Naive thymus-derived CD8-positive, alpha-beta T cell (primary cell): ENCODE measurements at places on chromosomes 13 and 19.

DNA sequence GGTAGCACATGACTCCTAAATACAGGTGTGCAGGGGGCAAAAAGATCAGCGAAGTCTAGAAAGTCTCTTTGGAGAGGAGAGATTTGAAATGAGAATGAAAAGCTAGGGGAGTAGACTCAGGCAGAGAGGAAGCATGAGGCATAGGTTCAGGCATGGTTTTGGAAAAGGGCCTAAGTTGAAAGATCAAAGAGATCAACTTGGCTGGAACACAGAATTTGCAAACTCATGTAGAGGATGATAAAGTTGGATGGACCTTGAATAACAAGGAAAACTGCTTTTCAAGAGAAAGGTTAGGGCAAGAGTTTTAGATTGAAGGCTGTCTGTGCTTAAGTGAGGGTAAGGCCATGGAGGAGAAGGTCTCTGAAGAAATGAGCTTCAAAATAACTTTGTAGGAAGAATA, 47.4 kb upstream of the UBAC2 start:
- DNase-seq = no peak

DNA sequence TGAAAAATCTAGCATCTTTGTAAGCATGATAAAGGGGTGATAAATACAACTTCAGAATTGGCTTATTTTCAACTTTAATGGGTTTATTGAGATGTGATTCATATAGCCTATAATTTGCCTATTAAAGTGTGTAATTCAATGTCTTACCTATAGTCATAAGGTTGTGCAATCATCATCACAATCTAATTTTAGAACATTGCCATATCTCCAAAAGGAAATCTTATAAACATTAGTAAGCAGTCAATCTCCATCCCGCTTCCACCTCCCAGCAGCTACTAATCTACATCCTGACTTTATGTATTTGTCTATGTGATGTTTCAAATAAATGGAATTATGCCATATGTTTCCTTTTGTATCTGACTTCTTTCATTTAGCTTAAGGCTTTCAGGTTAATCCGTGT, 145.2 kb upstream of the KLHL1 start:
- DNase-seq = no peak

DNA sequence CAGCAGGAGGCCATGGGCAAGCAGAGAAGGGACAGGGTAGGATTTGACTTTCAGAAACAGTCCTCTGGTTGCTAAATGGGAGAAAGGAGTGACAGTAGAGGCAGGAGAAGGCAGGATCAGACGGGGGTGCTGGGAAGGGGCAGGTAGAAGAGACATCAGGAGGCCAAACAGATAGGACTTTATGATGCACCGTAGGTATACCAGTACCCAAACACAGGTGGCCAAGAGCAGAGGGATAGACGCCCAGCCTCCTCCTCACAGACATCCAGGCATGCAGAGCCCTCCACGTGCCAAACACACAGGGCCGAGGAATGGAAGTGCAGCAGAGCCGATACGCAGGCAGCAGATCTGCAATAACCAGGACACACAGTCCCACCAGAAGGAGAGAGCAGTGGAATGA, 1.3 kb upstream of the AXL start:
- DNase-seq = no peak

- DNase-seq = no peak
Observed at GRCh38 chr13:98234348-98234747, 57.3 kb upstream of the RNF113B start.

- DNase-seq = no peak
Observed at GRCh38 chr13:40344270-40345148, 321.9 kb downstream of the FOXO1 start.

DNA sequence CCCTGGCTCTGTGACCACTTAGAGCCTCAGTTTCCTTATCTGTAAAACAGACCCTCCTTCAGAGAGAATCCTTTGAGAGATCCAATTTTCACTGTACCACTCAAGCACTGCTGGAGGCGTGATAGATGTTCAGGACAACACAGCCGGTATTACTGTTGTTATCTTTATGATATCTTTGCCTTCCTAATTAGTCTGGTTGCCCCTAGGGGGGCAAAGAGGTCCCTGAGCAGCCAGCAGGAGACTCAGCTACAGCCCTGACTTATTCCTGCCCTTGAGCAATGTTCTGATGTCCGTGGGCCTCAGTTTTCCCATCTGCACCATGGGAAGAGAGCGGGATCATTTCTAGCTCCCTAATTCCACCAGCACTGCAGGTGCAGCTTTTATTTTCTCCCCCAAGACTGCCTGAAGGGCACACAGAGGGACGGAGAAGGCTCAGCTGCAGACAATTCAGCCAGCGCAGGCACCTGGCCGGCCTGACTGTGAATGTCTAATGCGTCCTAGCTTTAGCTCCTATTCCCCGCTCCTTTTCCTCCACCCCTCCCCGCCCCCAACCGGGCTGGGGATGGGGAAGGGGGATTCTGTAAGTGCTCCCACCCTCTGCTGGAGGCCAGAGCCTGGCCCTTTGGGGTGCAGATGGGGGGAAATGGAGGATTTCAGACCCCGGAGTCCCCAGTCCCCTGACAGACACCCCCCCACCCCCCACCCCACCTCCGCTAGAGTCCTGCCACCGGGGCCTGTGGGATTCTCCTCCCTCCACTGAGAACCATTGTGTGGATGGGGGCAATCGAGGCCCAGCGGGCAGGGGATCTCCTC, 16.2 kb downstream of the TLE5 start:
- no peak for DNase-seq

DNA sequence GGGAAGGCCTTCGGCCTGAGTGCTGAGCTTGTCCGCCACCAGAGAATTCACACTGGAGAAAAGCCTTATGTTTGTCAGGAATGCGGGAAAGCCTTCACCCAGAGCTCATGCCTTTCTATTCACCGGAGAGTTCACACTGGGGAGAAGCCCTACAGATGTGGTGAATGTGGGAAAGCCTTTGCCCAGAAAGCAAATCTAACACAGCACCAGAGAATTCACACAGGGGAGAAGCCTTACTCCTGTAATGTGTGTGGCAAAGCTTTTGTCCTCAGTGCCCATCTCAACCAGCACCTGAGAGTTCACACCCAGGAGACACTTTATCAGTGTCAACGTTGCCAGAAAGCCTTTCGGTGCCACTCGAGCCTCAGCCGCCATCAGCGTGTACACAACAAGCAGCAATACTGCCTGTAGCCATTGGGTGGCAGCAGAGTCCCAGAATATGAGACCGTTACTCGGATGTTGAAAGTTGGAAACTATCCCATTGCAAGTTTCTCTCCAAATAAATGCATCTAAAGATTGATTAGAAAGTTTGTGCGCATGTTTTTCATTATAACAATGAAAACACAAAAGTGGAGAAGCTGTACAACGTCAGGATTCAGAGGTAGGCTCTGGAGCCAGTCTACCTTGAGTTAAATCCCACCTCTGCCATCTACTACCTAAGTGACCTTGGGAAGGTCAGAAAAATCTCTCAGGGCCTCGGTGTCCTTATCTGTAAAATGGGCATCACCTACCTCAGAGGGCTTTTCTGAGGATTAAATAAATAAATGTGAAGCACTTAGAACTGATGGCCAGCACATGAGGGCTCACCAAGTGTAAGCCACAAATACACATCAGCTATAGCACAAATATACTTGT, 21.1 kb downstream of the ZNF473 start:
- peak; percentile 62 for DNase-seq

GRCh38 chr13:43243711-43244110, 220.3 kb downstream of the DNAJC15 start:
- DNase-seq = no peak

DNA sequence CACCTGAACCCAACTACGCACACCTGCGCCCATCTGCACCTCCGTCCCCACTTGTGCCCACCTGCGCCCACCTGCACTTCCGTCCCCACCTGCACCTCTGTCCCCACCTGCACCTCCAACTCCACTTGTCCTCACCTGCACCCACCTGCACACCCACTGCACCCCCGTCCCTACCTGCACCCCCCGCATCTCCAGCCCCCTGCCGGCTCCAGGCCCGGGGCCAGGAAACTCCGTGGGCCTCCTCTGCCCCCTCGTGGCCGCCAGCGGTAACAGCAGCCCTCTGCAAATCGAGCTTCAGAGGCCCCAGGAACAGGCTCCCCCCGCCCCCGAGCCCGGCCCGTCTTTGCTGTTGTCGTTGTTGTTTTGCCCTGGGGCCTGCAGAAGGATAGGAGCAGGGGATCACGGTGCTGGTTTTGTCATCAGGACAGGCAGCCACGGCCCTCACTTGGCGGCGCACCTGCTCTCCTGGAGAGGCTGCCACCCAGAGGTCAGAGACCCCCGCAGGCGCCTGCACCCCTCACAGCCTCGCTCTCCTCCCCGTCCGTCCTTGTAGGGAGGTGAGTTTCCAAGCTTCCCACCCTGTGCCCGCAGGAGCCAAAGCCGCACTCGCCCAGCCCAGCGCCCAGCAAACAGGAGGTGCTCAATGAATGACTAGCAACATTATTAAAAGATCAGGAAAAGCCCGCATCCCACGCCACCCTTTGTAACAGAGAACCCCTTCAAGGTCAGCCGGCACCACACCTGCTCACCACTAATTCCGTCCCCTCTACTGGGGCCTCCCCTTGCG, 65.4 kb downstream of the GNG7 start:
- peak; percentile 80 for DNase-seq

DNA sequence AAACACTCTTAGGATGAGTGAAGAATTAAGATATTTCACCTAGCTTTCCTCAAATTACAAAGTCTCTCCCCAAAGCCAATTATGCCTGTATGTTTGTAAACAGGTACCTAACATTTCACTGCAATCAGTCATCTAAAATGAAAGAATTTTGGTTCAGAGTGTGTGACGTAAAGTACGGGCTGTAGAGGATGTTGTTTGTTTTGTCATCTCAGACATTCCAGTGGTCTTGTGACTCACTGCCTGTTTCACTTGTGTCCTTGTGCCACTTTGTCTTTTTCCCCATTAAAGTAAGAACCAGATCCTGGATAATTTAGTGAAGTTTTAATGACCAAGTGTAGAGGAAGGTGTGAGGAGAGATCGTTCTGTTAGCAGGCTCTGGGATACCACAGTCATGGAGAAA, 28.6 kb upstream of the EID2 start:
- no peak for DNase-seq

GRCh38 chr13:101453784-101454201, 1.3 kb downstream of the ITGBL1 start:
- DNase-seq = no peak

- no peak for DNase-seq
Observed at GRCh38 chr19:43534305-43534815, 1.4 kb downstream of the ZNF575 start.

DNA sequence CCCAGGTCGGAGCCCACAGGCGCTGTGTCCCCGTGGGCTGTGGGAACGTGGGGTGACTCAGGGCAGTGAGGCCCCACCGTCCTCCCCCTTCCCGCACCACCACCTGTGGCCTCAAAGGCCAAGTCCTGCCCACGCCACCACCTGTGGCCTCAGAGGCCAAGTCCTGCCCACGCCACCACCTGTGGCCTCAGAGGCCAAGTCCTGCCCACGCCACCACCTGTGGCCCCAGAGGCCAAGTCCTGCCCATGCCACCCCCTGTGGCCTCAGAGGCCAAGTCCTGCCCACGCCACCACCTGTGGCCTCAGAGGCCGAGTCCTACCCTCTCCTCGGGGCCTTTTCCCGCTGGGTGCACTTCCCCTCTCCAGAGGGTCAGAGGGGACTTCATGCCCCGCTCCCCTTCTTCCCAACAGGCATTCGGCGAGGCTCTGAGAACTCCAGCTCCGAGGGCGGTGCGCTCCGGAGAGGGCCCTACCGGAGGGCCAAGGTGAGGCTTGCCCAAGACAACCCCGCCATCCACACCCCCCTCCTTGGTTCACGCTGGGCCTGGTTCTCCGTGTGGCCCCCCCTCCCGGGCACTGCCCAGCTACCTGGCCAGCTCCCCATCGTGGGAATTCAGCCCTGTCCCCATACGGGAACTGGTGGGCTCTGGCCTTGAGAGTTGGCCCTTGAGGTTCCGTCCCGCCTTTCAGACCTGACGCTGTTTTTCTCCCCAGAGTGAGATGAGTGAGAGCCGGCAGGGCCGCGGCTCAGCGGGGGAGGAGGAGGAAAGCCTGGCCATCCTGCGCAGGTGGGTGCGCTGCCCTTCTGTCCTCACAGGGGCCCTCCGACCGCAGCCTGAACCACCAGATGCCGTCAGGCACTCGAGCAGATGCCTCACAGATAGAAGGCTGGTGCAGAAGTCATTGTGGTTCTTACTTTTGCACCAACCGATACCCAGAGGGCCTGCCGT, 27.4 kb upstream of the F7 start:
- DNase-seq = no peak

GRCh38 chr19:3345850-3346460, 20.4 kb upstream of the NFIC start:
- DNase-seq = no peak

GRCh38 chr19:49498475-49498874, 2.2 kb downstream of the RPS11 start:
- no peak for DNase-seq

DNA sequence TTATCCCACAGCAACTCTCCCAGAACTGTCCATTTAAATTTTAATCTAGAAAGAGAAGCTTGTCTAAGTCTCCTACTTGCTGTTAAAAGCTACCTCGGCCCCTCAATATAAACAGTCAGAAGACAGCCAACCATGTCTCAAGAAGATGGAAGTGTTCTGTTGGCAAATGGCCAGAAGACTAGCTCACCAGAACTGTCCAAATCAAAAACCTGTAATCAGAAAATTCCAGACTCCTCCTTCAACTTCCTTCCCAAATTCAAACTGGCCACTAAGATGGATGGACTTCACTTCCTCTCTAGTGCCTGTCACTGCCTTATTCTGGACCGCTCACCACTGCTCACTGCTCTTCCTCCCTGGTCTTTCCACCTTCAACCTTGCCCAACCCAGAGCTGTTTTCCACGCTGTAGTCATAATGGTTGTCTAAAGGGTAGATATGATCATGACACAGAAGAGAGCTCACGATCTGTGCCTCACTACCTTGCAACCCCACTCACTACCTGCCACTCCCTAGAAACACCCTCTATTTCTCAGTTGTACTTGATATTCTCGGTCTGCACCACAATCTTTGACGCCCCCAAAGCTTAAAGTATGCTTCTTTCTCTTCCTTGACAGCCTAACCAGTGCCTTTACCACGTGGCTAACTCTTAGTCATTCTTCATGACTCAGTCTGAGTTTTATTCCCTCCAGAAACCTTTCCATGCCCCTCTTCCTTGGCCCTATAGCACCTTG, 9.2 kb downstream of the FGF14 start:
- no peak for DNase-seq

DNA sequence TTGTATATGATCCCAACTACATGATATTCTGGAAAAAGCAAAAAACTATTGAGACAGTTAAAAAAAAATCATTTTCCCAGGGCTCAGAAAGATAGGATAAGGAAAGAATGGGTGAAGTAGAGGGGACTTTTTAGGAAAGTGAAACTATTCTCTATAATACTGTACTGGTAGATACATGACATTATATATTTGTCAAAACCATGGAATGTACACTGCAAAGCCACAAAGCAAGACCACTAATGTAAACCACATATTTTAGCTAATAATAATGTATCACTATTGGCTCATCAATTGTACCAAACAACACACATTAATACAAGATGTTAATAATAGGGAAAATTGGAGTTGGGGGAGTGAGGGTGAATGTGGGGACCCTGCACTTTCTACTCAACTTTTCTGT, 182.6 kb downstream of the EFNB2 start:
- no peak for DNase-seq
